ENCODE measurements at places on chromosomes 16 and 17.

GRCh38 chr17:57215317-57215716 is 41.0 kb upstream of the MSI2 start:
- DNase-seq = no peak

- peak; percentile 54 for DNase-seq
These were observed 5.5 kb downstream of the MFSD6L start for GRCh38 chr17:8793649-8794048.

- DNase-seq = no peak
These were observed 86.3 kb downstream of the DYNLRB2 start for GRCh38 chr16:80627108-80627507.

GRCh38 chr17:1590029-1590746 is 27.6 kb upstream of the PITPNA start:
- DNase-seq = no peak

- DNase-seq = no peak
These were observed 17.6 kb upstream of the ITGAM start for GRCh38 chr16:31242206-31242605.

- DNase-seq = no peak
These were observed 13.0 kb upstream of the NETO2 start for GRCh38 chr16:47156680-47157215.

DNA sequence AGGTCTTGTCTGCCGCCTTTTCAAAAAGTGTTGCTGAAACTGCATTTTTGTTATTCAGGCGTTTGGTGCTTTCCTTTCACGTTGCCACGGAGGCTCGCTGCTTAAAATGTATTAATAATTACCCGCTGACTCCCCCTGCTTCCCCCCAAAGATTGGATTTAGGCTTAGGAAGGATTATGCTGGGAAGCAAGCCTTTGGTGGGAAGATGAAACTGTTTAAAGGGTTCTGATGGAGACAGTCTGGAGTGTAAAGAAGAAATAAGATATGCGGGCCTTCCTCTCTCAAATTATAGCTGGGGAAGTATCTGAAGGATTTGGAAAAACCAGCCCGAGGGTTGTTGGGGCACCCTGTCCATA is 1.1 kb downstream of the KSR1 start:
- no peak for DNase-seq

- peak; percentile 44 for DNase-seq
These were observed 4.0 kb downstream of the VAT1 start for GRCh38 chr17:43018008-43018853.

- no peak for DNase-seq
These were observed 251.5 kb downstream of the CA10 start for GRCh38 chr17:51907041-51907440.

- DNase-seq = no peak
These were observed 33.4 kb downstream of the CMIP start for GRCh38 chr16:81477697-81478693.

GRCh38 chr17:76005263-76006149 is 4.9 kb downstream of the CDK3 start:
- peak; percentile 82 for DNase-seq

- DNase-seq = peak; percentile 54
These were observed 10.1 kb upstream of the CA4 start for GRCh38 chr17:60139438-60140285.

- no peak for DNase-seq
These were observed 140.5 kb downstream of the SEC14L1 start for GRCh38 chr17:77281122-77281903.

GRCh38 chr16:622920-623280 is 7.9 kb upstream of the WFIKKN1 start:
- DNase-seq = no peak

GRCh38 chr17:8005967-8006730 is 3.7 kb downstream of the GUCY2D start:
- no peak for DNase-seq

DNA sequence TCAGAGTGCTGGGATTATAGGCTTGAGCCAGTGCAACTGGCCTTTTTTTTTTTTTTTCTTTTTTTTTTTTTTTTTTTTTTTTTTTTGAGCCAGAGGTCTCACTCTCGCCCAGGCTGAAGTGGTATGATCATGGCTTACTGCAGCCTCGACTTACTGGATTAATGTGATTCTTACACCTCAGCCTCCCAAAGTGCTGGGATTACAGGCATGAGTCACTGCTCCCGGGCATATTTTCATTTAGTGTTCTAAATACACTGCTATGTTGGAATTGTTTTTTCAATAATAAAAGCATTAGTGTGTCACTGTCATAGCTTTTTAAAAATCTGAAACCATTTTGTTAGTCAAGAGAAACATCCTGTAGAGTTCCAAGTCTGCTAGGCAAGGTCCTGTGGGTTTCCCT is 40.3 kb downstream of the NDE1 start:
- no peak for DNase-seq

GRCh38 chr16:8828541-8829165 is 31.0 kb downstream of the PMM2 start:
- DNase-seq = no peak

GRCh38 chr16:30335598-30336474 is 19.3 kb downstream of the CD2BP2 start:
- DNase-seq = no peak

DNA sequence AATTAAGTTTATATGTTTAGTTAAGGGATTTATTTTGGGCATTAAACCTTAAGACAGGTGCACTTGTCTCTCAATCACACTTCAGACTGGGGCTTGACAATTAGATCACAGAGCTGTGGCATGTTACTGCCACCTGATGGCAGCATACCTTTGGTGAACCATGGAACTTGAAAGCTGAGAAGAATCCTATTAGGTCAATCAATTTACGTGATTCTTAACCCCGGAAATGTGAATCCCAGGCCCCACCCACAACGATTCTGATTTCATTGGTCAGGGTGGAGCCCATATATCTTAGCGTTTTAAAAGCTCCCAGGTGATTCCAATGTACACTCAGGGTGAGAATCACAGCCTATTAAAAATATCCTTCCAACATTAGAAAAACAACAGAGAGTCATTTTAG is 91.0 kb downstream of the GSG1L start:
- peak; percentile 46 for DNase-seq

GRCh38 chr17:50117202-50118051 is 12.5 kb downstream of the SAMD14 start:
- peak; percentile 76 for DNase-seq

- no peak for DNase-seq
These were observed 20.4 kb downstream of the DNAJC7 start for GRCh38 chr17:41996855-41997164.

GRCh38 chr17:30309591-30309990 is 17.8 kb upstream of the BLMH start:
- DNase-seq = no peak

GRCh38 chr16:49036126-49036525 is 245.5 kb downstream of the CBLN1 start:
- no peak for DNase-seq

- DNase-seq = no peak
These were observed 1.4 kb upstream of the ATP6V0A1 start for GRCh38 chr17:42457107-42457792.

GRCh38 chr16:66265556-66266141 is 100.8 kb upstream of the CDH5 start:
- no peak for DNase-seq

- DNase-seq = no peak
These were observed 149.8 kb downstream of the CDH13 start for GRCh38 chr16:82776470-82777146.

GRCh38 chr16:55508941-55509931 is at the start of gene LPCAT2:
LPCAT2 (plus strand) TSS chr16:55509072; CDS start chr16:55509182, 110 bp downstream.
- peak; percentile 82 for DNase-seq

- DNase-seq = no peak
These were observed 2.1 kb downstream of the OSBPL7 start for GRCh38 chr17:47819475-47819874.

GRCh38 chr16:56192986-56193945 is 2.0 kb downstream of the GNAO1 start:
- no peak for DNase-seq

GRCh38 chr16:11672206-11673090 is 4.2 kb downstream of the SNN start:
- peak; percentile 45 for DNase-seq

DNA sequence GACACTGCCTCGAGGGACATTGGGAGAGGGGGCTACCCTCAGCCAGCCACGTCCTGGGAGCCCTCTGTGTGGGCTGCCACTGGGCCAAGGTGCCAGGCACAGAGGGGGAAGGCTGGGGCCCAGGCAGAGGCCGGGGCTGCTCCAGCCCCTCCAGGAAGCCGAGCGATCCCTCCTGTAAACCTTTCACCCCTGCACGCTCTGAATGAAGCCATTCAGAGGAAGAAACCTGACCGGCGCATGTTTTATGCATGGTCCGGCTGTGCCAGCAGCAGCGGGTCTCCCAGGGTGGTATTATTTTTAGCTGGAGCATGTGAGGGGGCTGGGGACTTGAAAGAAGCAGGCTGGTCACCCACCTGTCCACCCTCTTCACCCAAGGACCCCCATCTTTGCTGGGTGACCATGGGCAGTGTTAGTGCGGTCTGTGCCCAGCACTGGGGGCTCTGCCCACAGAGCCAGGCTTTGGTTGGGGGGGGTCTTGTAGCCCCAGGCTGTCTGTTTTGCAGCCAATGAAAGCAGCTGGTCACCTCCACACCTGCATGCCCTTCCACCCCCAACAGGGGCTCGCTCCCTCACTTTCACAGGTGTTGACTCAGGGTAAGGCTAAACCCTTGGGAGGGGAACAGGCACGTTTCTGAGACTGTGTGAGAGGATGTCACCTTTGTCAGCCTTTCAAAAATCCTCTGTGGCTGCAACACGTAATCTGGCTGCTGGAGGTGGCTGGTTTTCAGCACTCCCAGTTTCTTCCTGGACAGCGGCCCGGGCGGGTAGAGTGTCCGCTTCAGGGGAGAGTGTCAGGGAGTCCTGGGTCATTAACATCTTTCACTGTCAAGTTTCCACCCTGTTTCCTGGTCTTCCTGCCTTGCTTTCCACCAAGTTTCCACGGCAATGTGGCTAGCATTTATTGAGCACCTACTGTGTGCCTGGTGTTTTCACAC is 77.1 kb upstream of the BRD7 start:
- DNase-seq = no peak

GRCh38 chr17:75060434-75061054 is 13.5 kb downstream of the KCTD2 start:
- no peak for DNase-seq

- peak; percentile 85 for DNase-seq
These were observed at the start of the genes CNTD1 and COA3 for GRCh38 chr17:42798383-42799380. CNTD1 (plus strand) TSS chr17:42798861; CDS start chr17:42799068, 207 bp downstream. COA3 (minus strand) TSS chr17:42798704; CDS start chr17:42798681, 23 bp downstream.

DNA sequence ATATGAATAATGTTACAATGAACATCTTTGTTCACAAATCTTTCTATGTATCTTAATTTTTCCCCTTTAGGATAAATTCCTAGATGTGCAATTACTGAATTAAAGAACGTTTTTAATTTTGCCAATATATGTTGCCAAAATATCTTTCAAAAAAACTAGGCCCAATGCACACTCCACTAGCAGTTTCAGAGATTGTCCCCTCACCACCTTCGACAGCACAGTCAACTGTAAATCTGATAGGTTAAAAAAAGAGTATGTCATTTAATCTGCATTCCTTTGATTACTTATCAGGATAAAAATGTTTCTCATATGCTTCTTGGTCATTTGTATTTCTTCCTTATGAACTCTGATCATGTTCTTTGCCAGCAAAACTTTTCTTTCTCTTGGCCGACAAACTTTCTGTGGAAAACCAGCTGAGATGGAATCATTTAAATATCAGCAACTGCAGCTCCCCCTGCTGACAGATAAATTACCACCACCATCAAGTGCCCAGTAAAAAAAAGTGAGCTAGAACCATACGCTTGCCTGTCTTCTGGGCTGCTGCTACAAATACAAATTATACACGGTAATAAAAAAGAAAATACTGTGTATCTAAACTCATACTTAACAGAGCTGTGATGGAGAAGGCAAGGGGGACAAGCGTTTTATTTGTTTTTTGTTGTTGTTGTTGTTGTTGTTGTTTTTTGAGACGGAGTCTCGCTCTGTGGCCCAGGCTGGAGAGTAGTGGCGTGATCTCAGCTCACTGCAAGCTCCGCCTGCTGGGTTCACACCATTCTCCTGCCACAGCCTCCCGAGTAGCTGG is 19.6 kb upstream of the KANSL1 start:
- DNase-seq = peak; percentile 79

DNA sequence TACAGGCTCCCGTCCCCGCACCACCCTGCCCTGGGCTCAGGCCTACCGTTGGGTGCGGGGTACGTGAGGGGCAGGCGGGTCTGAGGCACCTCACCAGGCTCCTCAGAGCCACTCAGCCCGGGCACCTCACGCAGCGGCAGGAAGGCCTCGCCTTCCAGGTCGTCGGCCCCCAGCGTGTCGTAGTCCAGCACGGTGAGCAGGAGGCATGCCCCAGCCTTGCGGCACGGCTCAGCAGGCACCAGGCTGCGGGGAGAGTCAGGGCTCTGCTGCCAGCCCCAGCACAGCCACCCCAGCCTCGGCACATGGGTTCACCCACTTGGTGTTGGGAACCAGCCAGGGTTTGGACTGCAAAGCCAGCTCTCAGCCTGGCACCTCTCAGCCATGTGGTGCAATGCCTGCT is 15.5 kb downstream of the UNC13D start:
- no peak for DNase-seq

DNA sequence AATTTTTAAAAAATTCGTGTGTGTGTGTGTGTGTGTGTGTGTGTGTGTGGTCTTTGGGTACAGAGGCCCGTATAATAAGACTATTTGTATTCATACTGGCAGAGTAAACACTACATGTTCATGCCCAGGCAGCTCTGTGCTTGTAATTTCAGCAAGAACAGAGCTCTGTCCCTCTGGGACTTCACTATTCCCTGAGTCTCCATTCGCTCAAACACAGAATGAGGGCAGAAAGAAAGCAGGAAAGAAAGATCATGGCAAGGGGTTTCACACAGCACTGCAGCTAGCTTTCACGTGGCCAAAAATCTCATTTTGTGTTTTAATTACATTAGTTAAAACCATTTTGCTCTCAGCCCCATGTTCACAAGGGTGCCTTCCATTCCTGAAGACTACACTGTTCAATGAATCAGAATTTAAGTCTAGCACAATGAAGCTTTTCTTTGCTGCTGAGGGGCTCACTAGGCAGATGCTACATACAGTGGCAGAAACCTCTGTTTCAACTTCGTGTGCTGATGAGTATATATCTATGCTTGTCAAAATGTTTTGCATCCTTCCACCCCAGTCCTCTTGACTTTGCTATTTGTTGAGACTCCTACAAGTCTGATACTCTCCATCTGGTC is 198.4 kb upstream of the C17orf78 start:
- DNase-seq = no peak

DNA sequence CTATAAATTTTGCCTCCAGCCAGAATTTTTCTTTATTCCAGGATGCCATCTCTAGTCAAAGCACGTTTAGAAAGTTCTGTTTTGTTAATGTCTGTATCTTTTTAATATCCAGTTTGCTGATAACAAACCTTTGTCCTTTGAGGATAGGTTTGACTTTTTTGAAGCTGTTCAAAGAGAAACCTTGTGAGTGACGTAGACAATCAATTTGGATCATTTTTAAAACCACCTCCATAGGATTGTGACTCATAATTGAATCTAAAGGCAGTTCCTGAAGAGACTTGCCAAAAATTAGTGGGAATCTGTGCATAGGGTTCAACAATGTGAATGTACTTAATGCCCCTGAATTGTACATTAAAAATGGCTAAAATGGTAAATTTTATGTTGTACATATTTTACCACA is 5.9 kb downstream of the KRT31 start:
- no peak for DNase-seq

Data from KBM-7 (cell line).